ENCODE measurements at places on chromosomes 12 and 14. TPM values are rescaled to one million over a fixed set of nuclear protein-coding genes. Genes with fewer than 3 reads are reported as not detected.

- no peak for DNase-seq
- H3K27me3 ChIP-seq: no peaks in the 10 kb centered on the region
- no peak overlapping the region for H3K27ac ChIP-seq
- H3K4me3 ChIP-seq: no peak overlapping the region
These were observed 637.8 kb downstream of the DIO2 start for GRCh38 chr14:79573486-79573885.

DNA sequence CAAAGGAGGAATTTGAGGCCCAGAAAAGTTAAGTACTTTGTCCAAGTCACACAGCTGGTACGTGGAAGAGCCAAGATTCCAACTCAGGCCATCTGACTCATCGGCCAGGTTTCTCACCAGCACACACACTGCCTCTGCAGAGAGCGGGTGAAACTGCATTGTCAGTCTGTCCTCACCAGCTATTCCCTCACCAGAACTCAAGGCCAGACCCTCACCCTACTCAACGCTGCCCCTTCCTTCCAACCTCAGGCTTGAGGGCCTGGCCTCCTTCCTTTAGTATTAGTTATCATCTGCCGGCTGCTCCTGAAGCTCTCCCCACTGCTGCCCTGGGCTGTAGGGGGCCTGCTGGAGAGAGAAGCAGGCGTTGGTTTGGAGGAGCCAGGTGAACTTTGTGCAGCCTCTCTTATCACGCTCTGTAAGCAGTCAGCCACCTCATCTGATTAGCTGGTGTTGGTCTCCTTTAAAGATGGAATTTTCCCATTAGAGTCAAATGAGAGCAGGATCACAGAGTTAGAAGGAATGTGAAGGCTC is 16.6 kb upstream of the PLEK2 start:
- no peaks in the 10 kb centered on the region for H3K27me3 ChIP-seq
- no peak overlapping the region for H3K4me3 ChIP-seq
- peak; percentile 74 for DNase-seq
- peak overlapping the region; percentile 88 for H3K27ac ChIP-seq
- peaks cover 30% of the 10 kb centered on the region for H3K4me1 ChIP-seq

DNA sequence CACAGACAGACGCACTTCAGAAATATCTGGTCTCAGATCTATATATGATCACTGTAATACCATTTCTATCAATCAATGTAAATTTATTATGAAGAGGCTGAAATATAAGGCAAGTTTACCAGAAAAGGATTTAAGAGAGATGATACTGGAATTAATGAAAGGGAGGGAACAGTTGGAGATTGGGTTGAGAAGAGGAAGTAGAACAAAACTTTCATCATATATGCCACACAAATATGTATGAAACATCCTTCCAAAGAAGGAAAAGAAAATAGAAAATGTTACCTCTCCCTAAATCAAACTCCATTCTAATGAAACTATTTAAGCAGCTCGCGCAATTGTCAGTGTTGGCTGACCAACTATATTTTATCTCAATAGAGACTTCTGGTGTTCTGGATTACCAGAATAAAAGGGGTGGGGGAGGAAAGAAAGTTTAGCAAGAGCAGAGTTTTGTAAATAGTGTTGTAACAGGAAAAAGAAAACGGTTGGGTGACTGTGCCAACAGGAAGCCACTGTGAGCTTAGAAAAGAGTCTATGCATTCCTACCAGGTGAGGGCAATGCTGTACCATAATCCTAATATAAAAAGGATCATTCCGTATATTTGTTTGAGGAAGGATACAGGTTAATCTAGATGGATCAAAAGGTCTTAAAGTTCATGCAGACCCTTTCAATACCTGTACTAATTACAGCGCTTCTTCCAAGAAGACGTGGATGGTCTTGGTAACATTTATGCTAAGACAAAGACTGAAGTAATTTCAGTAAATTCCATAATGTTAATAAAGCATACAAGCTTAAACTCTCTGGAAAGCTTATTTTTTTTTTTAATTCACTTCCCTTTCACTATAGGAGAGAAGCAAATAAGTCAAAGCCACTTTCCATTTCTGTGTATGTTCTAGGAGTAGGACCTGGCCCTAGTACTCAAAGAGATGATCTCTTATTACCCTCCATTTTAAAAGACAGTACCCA is 14.5 kb upstream of the LLPH start:
- H3K36me3 ChIP-seq: no peaks in the 10 kb centered on the region
- no peak overlapping the region for H3K4me3 ChIP-seq
- H3K4me1 ChIP-seq: no peaks in the 10 kb centered on the region
- H3K27ac ChIP-seq: peak overlapping the region; percentile 1

DNA sequence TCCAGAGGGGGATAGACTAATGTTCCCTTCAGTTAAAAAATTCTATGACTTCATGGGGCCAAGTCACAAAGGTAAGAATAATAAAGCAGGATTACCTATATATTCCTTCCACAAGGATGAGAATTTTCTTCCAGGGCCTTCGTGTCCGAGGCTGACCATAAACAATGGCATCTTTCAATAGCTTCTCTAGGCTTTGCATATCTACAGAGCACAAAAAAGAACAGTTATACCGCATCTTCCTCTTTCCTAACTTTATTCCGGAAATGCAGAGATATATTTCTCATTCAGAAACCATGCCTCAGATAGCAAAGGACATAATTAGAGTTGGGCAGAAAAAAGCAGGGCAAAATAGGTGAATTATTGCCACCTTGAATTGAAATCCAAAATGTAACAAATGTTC is 58.3 kb upstream of the ISM2 start:
- no peak overlapping the region for H3K27ac ChIP-seq
- DNase-seq: no peak
- H3K4me3 ChIP-seq: no peak overlapping the region
- no peaks in the 10 kb centered on the region for H3K4me1 ChIP-seq

GRCh38 chr14:89267656-89268055 is 149.4 kb downstream of the FOXN3 start:
- DNase-seq: no peak
- no peak overlapping the region for H3K27ac ChIP-seq
- no peak overlapping the region for H3K4me3 ChIP-seq
- H3K4me1 ChIP-seq: no peaks in the 10 kb centered on the region
- H3K27me3 ChIP-seq: no peaks in the 10 kb centered on the region
- H3K36me3 ChIP-seq: no peaks in the 10 kb centered on the region

The SLCO1B1 gene
- total RNA-seq: 33.4 TPM

The HOXC11 gene
- 1.5 TPM for total RNA-seq

- no peaks in the 10 kb centered on the region for H3K27me3 ChIP-seq
- peak within 1 kb of the TSS; percentile 98 for H3K27ac ChIP-seq
- H3K4me1 ChIP-seq: peaks cover 5% of the 10 kb centered on the region
- H3K4me3 ChIP-seq: peak within 1 kb of the TSS; percentile 65
These were observed at the start of gene RNU6-7 for GRCh38 chr14:32201816-32202490. TSS of gene RNU6-7 (plus strand) at chr14:32202045.

DNA sequence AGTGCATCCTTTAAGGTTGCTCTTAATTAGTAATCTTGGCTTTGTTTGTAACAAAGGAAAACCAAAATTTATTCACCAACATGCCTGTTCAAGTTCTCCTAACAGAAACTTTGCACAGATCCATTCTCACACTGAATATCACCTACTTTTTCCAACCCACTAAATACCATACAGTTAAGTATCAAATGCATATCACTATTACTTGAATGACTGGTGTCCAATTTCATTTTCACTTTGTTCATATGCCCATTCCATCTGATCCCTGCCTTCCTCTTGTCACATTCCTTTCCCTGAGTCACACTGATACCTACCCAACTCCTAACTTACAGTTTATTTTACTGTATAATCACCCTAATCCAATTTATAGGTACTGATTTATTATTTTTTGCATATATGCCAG is 286.4 kb downstream of the NELL2 start:
- no peaks in the 10 kb centered on the region for H3K4me1 ChIP-seq
- no peaks in the 10 kb centered on the region for H3K27me3 ChIP-seq
- no peak overlapping the region for H3K4me3 ChIP-seq
- H3K36me3 ChIP-seq: no peaks in the 10 kb centered on the region

GRCh38 chr14:96584199-96584906 is 82.2 kb downstream of the PAPOLA start:
- peak; percentile 84 for DNase-seq
- H3K4me3 ChIP-seq: no peak overlapping the region
- peaks cover 18% of the 10 kb centered on the region for H3K27me3 ChIP-seq

The PPP4R4 gene
- total RNA-seq: 3.8 TPM

DNA sequence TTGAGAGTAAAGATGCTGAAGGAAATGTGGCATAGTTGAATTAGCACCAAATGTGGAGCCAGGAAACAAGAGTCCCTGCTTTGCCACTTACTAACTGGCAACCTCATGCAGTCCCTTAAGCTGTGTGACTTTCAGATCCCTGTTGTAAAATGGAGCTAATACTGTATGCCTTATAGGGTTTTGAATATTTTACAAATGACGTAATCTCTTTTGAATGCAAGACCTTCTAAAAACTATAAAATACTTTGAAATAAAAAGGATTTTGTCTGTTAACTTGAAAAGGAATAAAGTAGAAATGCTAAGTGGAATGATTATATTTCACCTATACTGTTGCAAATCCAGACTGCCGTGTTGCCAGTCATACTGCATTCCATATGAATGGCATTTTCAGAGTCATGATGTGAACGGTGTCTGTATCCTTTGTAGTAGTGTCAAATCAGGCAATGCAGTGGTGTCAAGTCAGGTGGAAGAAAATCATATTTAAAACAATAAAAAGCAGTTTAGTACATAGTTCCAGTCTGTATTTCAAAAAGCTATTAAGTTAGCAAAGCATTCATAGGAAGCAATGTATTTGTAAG is 21.3 kb downstream of the KCNA5 start:
- no peaks in the 10 kb centered on the region for H3K4me1 ChIP-seq
- H3K4me3 ChIP-seq: no peak overlapping the region
- no peaks in the 10 kb centered on the region for H3K36me3 ChIP-seq
- peaks cover 16% of the 10 kb centered on the region for H3K27me3 ChIP-seq

The TPPP2 gene
- not detected for total RNA-seq

GRCh38 chr12:46318037-46318436 is 49.2 kb upstream of the SLC38A1 start:
- no peak overlapping the region for H3K4me3 ChIP-seq
- no peaks in the 10 kb centered on the region for H3K36me3 ChIP-seq
- H3K4me1 ChIP-seq: no peaks in the 10 kb centered on the region

GRCh38 chr12:110058875-110059615 is 10.7 kb upstream of the C12orf76 start:
- H3K4me3 ChIP-seq: no peak overlapping the region
- H3K4me1 ChIP-seq: no peaks in the 10 kb centered on the region
- no peak overlapping the region for H3K27ac ChIP-seq
- DNase-seq: no peak
- H3K27me3 ChIP-seq: no peaks in the 10 kb centered on the region

DNA sequence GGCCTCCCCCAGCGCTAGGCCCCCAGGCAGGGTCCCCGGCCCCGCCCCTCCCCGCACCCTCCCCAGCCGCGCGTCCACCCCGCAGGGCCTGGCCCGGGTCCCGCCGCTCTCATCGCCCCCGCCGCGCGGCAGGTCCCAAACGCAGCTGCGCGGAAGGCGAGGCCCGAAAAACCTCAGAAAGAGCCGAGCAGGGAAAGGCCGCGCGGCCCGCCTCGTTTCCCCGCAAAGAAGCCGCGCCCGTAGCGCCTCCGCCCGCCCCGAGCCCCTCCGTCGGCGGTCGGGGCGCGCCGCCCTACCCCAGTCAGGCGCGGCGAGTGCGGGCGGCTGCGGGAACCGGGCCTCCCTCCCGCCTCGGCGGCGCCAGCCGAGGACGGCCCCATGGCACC is 324 bp downstream of the POLE start:
- H3K27ac ChIP-seq: peak overlapping the region; percentile 81
- H3K27me3 ChIP-seq: no peaks in the 10 kb centered on the region
- H3K4me1 ChIP-seq: peaks cover 13% of the 10 kb centered on the region

DNA sequence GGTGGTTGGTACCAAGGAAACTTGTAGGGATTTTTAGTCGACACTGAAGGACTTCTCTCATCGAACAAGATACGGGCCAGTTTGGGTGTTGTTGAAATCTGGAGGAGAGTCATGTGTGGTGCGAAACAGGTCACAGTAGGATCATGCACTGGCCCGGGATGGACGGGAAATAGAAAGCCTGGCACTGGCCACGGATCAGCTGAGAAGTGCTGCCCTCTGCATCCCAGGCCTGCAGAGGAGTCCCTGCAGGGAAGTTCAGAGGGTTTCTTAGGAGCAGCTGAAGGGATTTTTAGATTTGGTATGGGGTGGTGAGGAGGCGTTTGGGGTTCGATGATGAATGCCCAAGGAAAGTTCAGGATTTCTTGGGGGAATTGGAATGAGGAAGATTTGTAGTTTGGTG is 63.1 kb downstream of the TSPAN9 start:
- no peaks in the 10 kb centered on the region for H3K27me3 ChIP-seq
- no peak overlapping the region for H3K27ac ChIP-seq
- no peak overlapping the region for H3K4me3 ChIP-seq
- DNase-seq: no peak

The PTPRO gene
- 0.16 TPM for total RNA-seq

The ZDHHC22 gene
- 0.04 TPM for total RNA-seq

GRCh38 chr14:54631016-54631415 is 64.1 kb downstream of the SAMD4A start:
- no peaks in the 10 kb centered on the region for H3K27me3 ChIP-seq
- H3K36me3 ChIP-seq: no peaks in the 10 kb centered on the region
- DNase-seq: no peak
- H3K4me1 ChIP-seq: peaks cover 13% of the 10 kb centered on the region
- H3K4me3 ChIP-seq: no peak overlapping the region
- H3K27ac ChIP-seq: no peak overlapping the region

- no peaks in the 10 kb centered on the region for H3K27me3 ChIP-seq
- H3K27ac ChIP-seq: no peak within 1 kb of the TSS
- DNase-seq: no peak
- H3K4me1 ChIP-seq: peaks cover 8% of the 10 kb centered on the region
These were observed at the start of gene CD4 for GRCh38 chr12:6788972-6789924. TSS of gene CD4 (plus strand) at chr12:6789528. CDS start at chr12:6800139, 10,611 bp downstream.

The TMPRSS12 gene
- not detected for total RNA-seq

- H3K36me3 ChIP-seq: no peaks in the 10 kb centered on the region
- H3K27ac ChIP-seq: no peak overlapping the region
- H3K4me3 ChIP-seq: no peak overlapping the region
These were observed 89.8 kb downstream of the B4GALNT3 start for GRCh38 chr12:549476-550082.
